ENCODE measurements at places on chromosomes 1 and 21.

DNA sequence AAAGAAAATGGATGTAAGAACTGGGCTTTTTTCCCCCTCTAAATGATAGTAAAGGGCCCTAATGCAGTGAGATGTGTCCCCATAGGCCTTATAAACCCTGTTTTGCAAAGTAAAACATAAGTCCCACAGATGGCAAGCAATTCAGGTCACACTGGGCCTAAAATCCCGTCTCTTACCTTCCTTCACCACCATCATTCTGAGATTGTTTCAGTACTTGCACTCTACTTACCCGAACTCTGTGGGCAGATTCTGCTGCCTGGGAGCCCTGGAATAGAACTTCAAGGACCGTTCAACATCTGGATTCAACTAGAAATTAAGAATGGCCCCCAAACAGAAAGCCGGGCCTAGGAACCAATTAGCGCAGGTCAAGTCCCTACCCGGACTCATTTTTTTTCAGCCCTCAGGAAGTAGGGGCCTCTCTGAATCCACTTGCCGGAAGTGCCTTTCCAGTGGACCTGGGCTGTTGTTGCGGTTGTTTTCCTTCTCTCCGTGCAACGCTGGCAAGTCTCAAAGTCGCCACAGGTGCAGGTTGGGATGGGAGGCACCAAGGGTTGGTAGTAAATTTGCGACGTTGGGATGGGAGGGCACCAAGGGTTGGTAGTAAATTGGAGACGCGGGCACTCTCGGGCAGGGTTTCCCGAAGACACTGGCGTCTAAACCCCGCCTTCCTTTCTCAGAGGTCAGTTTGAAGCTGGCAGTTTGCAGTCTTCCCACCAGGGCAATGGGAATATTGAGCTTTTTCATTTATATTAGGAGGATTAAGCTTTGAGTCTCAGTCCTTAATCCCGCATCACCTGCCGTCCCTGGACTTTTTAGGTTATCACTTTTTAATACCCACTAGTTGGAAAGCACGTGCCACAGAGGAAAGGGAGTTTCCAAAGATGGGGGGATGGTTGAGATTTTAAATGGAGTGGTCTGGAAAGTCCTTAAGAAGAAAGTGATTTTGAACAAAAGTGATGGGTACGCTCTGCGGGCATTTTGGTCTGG is at the start of gene TMEM69:
Gene TMEM69 (plus strand): TSS at position 428 of the 987 bp plus-strand sequence. CDS start 2,888 bp downstream, outside the sequence.
- peak; percentile 86 for DNase-seq

- no peak for DNase-seq
Measured at GRCh38 chr1:154940651-154941194, 4.2 kb upstream of the PMVK start.

GRCh38 chr1:171654942-171655745 is 2.7 kb upstream of the MYOC start:
- DNase-seq: no peak

DNA sequence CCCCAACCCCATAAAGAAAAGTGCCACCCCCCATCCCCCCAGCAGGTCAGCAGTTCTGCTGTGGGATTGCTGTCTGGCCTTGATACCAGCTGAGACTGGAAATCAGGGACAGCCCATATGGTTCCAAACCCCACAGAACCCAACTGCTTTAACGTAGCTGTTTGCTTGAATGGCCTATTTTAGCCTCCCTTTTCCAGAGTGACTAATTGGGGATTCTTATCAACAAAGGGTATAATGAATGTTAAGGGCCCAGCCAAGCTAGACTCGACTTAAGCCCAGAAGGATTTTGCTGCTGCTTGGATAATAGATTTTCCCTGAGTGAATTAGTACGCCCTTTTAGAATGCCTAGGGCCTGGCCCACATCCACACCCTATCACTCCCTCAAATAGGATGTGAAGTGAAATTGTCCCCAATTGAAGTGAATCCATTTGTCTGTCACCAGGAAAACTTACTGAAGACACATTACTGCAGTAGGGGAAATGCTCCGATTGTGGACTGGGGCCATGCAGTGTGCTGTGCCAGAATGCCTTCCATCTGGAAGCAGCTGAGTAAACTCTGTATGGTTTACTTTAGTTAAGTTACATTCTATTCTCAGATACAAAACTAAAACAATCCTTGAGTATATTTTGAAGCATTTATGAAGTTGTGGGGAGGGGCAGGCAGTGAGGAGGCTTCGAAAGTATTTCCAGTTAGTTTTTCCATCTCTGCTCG is 156.9 kb downstream of the DHRS3 start:
- DNase-seq: no peak

DNA sequence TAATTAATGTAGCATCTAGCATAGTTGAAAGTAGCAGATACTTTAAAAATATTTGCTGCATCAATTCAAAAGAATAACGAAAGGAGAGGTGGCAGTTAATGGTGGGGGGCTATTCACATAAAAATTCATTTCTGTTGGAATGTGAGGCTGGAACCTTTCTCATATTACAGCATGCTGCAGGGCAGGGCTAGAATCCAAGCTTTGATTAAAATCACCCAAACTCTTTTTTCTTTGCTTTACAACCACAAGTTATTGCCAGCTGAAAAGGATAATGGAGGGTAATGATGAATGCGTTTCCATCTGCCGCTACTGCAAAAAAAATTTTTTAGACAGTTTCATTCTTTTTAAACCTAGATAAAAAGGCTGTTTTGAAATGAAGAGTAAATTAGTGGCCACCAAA is 9.8 kb downstream of the DISP1 start:
- no peak for DNase-seq

DNA sequence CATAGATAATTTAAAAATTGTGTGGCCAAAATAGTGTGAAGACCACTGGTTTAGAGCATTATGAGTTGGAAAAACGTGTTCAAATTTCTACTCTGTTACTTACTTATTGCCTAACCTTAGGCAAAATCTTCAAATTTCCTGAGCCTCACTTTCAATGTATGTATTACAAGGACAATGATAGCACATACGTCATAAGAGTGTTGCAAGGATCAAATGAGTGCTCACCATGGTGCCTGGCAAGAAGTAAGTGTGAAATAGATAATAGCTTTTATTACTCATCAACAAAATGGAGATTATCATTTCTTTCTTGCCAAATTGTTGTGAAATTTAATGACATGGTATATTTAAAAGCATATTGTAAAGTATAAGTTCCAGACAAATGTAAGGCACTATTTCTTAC is 57.2 kb downstream of the FH start:
- no peak for DNase-seq

GRCh38 chr1:64941461-64942117 is 24.8 kb downstream of the JAK1 start:
- DNase-seq: no peak

- DNase-seq: no peak
Measured at GRCh38 chr1:44926311-44926781, 60.0 kb downstream of the EIF2B3 start.

- DNase-seq: no peak
Measured at GRCh38 chr1:209375097-209375496, 208.4 kb upstream of the CAMK1G start.

- DNase-seq: no peak
Measured at GRCh38 chr1:119004129-119004527, 16.0 kb upstream of the TBX15 start.

- DNase-seq: no peak
Measured at GRCh38 chr1:79532555-79532954, 526.0 kb upstream of the ADGRL4 start.

DNA sequence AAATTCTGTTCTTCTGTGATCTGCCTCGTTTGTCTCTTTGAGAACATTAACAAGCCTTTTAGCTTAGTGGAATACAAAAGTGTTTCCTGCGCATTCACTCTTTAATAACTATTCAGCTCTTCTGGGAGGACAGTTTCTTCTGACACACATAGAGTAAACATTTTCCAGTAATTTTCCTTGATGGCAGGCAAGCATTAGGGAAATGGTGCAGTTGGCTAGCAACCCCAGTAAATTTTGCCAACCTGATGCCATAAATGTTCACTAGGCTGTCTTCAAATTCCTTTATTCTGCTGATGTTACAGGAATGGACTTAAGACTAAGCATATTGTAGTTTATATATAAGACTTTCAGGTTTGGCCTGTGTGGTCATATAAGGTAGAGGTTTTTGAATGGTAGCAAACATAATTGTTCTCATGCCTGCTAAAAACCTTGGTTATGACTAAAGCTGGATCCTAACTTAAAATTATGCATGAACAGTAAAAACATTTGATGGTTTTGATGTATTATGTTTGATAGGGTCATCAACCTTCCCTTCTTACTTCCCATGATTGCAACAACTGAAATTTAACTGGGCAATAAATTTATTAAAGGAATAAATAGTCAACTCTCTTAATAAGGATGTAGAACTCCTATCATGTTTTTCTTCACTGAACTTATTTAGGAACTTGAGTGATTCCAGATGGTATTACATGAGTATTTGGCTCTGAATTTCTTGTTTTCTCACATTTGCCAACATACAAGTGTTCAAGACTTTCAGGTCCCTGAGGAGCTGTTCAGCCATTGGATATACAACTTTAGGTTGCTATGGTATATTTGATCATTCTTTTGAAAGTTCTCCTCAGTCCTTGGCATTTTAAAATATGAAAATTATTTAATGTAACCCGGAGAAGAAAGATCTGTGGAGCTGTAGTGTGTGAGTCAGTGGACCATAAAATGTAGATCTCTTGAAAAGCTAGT is 223.4 kb downstream of the FMN2 start:
- DNase-seq: no peak

- no peak for DNase-seq
Measured at GRCh38 chr1:31745096-31745945, 18.8 kb downstream of the ADGRB2 start.

DNA sequence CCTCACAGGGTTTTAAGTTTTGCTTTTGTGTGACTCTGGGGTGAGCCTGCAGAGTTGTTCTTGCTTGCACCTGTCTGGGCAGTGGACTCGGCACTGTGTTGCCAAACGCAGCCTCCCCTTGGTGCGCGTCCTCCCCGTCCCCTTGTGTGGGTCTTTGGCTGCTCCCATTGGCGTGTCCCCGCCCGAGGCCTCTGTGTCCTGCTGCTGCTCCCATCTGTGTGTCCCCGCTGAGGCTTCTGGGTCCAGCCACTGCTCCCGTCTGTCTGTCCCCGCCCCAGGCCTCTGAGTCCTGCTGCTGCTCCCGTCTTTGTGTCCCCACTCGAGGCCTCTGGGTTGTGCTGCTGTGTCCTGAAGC is 62.8 kb downstream of the PCNT start:
- DNase-seq: no peak

GRCh38 chr1:87763483-87763882 is 434.8 kb downstream of the LMO4 start:
- DNase-seq: no peak

- no peak for DNase-seq
Measured at GRCh38 chr1:68141071-68142021, 90.9 kb upstream of the DIRAS3 start.

- no peak for DNase-seq
Measured at GRCh38 chr1:209924390-209924789, 13.6 kb upstream of the SYT14 start.

GRCh38 chr1:118145721-118146120 is 39.3 kb downstream of the SPAG17 start:
- no peak for DNase-seq
